Natural killer cell treated with Interleukin-12 subunit alpha and Interleukin-12 subunit beta and Interleukin-15 and Interleukin-18, amount 100 ng/mL, for 72 hours (primary cell): ENCODE measurements at places on chromosomes 6 and 20.

DNA sequence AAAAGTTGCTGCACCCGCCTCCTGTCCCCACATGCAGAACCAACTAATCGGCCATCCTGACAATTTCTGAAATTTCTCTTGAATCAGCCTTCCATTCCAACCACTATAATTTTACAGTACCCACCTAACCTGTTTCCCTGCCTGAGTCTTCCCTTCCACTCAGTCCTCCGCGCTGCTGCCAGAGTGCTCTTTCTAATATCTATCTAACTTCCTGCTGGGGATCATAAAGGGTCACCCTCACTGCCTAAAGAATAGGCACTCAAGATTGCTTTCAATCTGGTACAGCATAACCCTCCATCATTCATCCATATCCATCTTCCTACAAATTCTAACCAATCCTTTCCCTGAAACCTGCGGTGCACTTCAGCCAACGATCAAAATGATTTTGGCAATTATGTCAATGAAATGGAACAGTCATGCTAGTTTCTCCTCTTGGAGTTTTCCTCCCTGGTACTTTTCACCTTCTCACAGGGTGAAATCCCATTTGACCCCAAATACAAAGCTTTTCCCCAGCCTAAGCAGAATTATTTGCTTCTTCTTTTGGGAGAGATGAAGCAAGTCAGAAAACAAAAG lies 117.5 kb upstream of the BEND6 start:
- no peak overlapping the region for H3K27ac ChIP-seq
- H3K27me3 ChIP-seq = peaks cover 26% of the 10 kb centered on the region
- DNase-seq = no peak
- H3K4me1 ChIP-seq = no peaks in the 10 kb centered on the region
- no peak overlapping the region for H3K4me3 ChIP-seq
- no peaks in the 10 kb centered on the region for H3K36me3 ChIP-seq

- H3K27me3 ChIP-seq = peaks cover 6% of the 10 kb centered on the region
- peak overlapping the region; percentile 44 for H3K4me3 ChIP-seq
- H3K27ac ChIP-seq = no peak overlapping the region
- H3K36me3 ChIP-seq = no peaks in the 10 kb centered on the region
Measured at GRCh38 chr6:79334674-79335073, 100.2 kb upstream of the HMGN3 start.

DNA sequence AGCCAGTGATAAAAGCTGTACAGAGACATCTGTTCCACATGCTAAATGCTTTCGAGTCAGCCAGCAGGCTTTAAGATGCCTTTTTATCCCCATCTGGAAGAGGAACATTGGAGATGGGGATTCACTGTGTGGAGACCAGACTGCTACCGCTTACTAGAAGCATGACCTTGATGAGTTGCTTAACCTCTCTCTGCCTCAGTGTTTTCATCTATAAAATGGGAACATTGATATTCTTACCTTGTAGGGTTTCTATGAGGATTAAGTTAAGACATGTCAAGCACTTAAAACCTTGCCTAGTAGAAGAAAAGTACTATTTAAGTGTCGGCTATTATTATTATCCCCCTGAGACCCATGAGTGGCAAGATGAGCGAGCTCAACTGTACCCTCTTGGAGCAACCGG lies 165.3 kb upstream of the SNX9 start:
- H3K4me3 ChIP-seq = no peak overlapping the region
- DNase-seq = no peak
- H3K4me1 ChIP-seq = peaks cover 4% of the 10 kb centered on the region
- no peak overlapping the region for H3K27ac ChIP-seq
- H3K36me3 ChIP-seq = no peaks in the 10 kb centered on the region
- H3K27me3 ChIP-seq = no peaks in the 10 kb centered on the region

GRCh38 chr6:2221726-2222274 lies 23.6 kb downstream of the GMDS start:
- peak overlapping the region; percentile 76 for H3K4me3 ChIP-seq
- H3K27me3 ChIP-seq = no peaks in the 10 kb centered on the region
- DNase-seq = no peak
- peak overlapping the region; percentile 82 for H3K27ac ChIP-seq
- no peaks in the 10 kb centered on the region for H3K36me3 ChIP-seq

DNA sequence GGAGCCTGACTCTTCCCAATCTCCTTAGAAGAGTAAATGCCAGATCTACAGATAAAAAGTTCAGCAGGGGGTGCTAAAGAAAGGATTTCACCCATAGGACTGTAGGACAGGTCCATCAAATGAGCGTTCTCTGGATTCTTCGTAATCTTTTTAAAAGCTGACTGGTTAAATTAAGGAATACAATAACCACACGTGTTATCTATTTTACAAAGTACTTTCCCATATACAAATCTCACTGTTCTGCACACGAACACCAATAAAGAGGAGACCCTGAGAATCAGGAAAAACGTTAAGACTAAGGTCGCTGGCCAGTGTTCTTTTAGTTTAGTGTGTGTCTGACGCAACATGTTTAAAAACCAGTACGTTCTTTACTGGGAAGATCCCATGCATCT lies 542 bp downstream of the TUBE1 start:
- no peak overlapping the region for H3K27ac ChIP-seq
- H3K36me3 ChIP-seq = no peaks in the 10 kb centered on the region
- peaks cover 26% of the 10 kb centered on the region for H3K27me3 ChIP-seq
- H3K4me1 ChIP-seq = peaks cover 2% of the 10 kb centered on the region

GRCh38 chr6:101146389-101146788 lies 247.1 kb upstream of the GRIK2 start:
- no peak overlapping the region for H3K4me3 ChIP-seq
- DNase-seq = no peak
- H3K36me3 ChIP-seq = no peaks in the 10 kb centered on the region

- no peak for DNase-seq
- H3K4me3 ChIP-seq = no peak overlapping the region
- H3K4me1 ChIP-seq = no peaks in the 10 kb centered on the region
- H3K27me3 ChIP-seq = no peaks in the 10 kb centered on the region
- no peaks in the 10 kb centered on the region for H3K36me3 ChIP-seq
- no peak overlapping the region for H3K27ac ChIP-seq
Measured at GRCh38 chr6:93471281-93471680, 51.9 kb upstream of the EPHA7 start.
